NCI-H345 (cell line): ENCODE measurements at places on chromosomes 6 and 20.

- DNase-seq: peak; percentile 93
These were observed 269.6 kb downstream of the GRIK2 start for GRCh38 chr6:101663100-101663499.

DNA sequence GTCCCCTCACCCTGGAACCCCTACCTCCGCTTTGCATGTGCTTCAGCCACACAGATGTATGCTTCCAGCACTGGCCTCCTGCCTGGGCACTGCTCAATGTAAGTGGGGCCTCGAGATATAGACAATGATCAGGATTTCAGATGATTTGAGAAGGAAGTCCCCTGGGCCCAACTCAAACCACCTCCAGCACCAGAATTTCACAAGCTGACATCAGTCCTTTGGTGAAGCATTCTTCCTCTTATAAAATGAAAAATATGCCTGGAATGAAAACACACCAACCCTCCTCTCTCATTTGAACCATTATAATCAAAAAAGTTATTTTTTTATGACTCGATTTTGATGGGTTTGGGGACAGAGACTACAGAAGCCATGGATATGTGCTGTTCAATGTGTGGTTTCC is 48.5 kb downstream of the BTBD3 start:
- DNase-seq: no peak

GRCh38 chr6:14701946-14702345 is 543.9 kb upstream of the JARID2 start:
- DNase-seq: no peak

- no peak for DNase-seq
These were observed 13.8 kb downstream of the MARCKS start for GRCh38 chr6:113870917-113871316.

DNA sequence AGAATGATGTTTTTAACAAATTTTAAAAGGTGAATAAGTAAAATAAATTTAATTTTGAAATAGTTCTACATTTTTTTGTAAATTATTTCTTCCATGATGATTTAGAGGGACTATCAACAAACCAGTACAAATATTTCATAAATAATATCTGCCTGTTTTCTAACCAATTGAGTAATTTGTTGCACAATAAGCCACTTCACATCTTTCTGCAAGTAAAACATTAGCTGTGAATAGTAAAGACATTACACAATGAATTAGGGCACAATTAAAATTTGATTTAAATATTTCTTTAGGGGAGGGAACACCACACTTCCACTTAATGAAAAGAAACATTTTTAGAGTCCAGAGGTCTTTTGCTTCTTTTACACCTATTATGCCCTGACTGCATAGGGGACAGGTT is 118.4 kb upstream of the PTPRK start:
- DNase-seq: no peak

- DNase-seq: no peak
These were observed 124.5 kb downstream of the THEMIS start for GRCh38 chr6:127776320-127776719.

DNA sequence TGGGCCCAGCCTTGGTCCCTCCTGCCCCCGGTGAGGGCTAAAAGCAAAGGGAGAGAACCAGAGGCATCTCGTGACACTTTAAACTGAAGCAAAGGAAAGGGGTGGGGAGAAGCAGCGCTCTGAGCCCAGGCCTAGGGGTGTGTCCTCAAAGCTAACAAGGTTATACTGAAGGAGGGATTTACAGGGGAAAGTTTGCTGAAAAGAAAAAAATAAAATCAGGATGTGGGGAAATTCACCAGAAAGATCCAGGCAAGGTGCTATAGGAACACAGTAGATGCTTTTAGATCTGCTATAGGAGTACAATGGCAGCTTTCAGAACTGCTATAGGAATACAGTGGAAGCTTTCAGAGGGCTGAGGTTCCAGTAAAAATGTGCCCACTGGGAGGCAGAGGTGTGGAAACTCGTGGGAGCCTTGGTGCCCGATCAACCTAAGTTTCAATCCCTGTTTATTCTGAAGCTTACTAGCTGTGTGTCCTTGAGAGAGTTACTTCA is at the start of gene COL9A1:
Gene COL9A1, minus strand, starts transcription at position 51 of the 492 bp plus-strand sequence. CDS start 160 bp downstream, outside the sequence.
- no peak for DNase-seq

- no peak for DNase-seq
These were observed 1.7 kb downstream of the FAM184A start for GRCh38 chr6:119076576-119077390.

- DNase-seq: no peak
These were observed 47.8 kb upstream of the PBOV1 start for GRCh38 chr6:138266095-138266494.

GRCh38 chr6:16409531-16410441 is 171.4 kb downstream of the GMPR start:
- no peak for DNase-seq

GRCh38 chr6:6331946-6332601 is 11.6 kb upstream of the F13A1 start:
- no peak for DNase-seq

DNA sequence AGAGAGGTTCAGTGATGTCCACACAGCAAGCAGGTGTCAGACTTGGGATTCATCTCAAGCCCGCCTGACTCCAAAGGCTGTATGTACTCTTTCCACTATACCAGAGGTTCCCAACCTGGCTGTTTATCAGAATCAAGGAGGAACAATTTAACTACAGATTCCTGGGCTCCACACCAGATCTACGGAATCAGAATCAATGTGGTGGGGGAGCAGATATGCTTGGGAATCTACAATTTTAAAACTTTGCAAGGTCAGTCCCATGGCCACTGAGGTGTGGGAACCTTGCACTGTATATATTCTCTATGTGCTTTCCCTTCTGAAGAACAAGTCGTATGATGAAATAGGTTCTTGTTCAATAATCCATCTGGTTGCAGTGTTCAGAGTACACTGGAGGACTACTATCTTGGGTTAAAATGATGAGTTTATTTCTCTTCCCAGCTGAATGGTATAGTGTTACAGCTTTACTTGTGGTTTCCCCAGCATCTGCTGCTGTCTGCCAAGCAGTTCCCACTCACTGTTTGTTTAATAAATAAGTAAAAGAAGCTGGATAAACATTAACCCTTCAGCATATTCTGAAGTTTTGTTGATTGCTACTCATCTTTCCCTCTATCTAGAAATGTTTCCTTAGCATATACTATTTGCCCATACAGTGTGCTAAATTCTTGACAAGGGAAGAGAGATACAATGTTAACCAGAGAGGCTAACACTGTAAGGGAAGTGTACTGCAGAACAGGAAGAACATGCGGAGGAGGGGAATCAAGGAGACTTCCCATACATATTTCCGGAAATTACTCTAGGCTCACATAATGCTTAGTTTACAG is 9.9 kb downstream of the TTI1 start:
- DNase-seq: no peak

- DNase-seq: no peak
These were observed 39.1 kb upstream of the BEND6 start for GRCh38 chr6:56915832-56916231.

GRCh38 chr6:20564269-20564668 is 30.0 kb downstream of the CDKAL1 start:
- peak; percentile 42 for DNase-seq

DNA sequence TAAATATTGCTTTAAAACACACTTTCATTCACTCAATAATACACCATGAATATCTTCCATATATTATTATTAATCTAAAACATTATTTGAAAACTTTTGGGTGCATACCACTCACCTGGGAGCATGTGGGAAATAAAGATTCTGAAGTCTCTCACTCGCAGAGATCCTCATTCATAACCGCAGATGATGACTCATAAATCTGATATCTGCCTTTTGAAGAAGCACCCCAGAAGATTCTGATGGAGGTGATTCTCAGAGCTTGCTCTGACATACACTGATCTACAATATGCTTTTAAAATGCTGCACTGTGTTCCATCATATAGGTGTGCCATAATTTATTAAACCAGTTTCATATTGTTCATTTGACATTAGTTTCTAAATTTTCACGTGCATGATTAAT is 135.0 kb upstream of the SGK1 start:
- DNase-seq: no peak

DNA sequence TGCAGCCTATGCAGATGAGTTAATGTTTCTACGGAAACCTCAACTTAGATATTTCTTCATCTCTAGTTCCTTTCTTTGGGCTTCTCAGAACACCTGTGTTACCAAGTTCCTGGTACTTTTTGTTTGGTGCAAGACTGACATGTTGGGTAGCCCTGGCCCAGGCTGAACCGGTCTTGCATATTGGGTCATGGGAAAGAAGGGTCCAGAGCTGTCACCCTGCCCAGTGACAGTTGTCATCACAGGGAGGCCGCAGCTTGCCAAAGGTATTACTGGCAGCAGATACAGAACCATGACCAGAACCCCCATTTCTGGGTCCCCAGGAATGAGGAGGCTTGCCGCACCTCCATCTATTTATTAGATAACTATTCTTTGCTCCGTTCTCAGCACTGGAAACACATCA is 40.2 kb downstream of the PDYN start:
- DNase-seq: no peak

- DNase-seq: no peak
These were observed 312.3 kb downstream of the PRL start for GRCh38 chr6:21984561-21984960.

GRCh38 chr6:139748353-139749146 is 374.1 kb upstream of the CITED2 start:
- no peak for DNase-seq

GRCh38 chr6:127249621-127250020 is 17.0 kb upstream of the RNF146 start:
- DNase-seq: no peak

DNA sequence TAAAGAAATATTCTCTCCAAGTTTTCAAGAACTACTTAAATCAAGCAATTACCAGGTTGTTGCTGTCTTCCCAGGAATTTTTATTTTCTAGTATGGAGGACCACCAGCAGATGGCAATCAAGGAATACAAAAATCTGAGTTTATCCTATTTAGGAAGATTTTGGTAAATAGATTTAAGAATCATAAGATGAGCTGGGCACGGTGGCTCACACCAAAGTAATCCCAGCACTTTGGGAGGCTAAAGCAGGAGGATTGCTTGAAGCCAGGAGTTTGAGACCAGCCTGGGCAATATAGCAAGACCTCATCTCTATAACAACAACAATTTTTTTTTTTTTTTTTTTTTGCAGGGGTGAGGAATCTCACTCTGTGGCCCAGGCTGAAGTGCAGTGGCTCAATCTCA is 19.3 kb upstream of the SEC63 start:
- DNase-seq: peak; percentile 13

GRCh38 chr6:154960299-154960843 is 34.7 kb upstream of the TIAM2 start:
- DNase-seq: no peak

GRCh38 chr6:100138346-100139022 is 144.5 kb upstream of the MCHR2 start:
- DNase-seq: peak; percentile 46

DNA sequence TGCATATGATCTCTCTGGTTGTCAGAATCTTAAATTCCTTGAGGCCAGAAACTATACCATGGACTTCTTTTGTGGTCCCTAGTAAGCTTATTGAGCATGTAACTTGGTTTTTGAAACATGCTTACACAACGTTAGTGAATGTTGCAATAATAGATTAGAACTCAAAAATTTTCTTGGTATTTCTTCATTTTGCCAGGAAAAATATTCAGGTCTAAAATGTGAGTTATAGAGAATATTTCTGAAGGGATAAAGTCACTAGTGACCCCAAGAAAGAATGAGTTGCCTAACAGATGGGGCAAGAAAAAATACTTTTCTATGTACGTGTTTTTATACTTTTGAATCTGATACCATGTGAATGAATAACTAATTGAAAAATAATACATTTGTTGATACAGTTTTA is 195.4 kb downstream of the TFAP2A start:
- no peak for DNase-seq

GRCh38 chr6:79841577-79842375 is 105.6 kb downstream of the ELOVL4 start:
- no peak for DNase-seq

DNA sequence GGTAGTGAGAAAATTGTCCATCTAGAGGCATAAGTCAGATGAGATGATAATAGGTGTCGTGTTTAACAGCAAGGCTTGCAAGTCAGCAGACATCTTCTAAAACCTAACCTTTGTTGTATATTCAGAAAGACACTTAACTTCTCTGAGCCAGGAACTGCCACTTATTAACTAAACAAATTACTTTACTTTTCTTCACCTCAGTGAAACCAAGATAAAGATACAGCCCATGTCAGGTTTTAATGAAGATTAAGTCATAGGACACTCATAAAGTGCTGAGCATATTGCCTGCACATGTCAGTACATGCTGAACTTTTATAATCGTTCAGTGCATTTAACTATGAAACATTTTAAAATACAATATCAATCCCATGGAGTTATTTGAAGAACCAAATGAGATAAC is 286.8 kb downstream of the NKAIN2 start:
- DNase-seq: no peak

DNA sequence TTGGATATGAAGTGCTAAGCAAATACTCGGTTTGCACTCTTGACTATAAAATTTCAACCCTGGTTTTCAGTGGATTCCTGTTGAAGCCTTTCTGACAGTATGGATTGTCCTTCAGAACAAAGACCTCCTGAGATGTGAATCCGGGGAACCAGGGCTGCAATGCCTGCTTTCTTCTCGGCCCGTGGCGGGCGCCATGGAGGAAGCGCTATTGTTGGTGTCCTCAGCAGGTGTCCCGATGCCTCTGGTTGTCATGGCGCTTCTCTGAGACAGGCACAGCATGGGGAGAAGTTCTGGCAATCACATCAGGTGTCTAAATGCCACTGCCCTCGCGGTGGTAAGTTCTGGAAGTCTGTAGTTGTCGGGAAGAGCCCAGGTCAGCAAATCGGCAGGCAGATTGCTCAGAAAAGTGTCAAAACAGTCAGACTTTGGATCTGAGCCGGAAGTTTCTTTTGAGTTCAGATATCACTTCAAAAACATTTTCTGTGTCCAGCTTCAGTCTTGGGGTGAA is 188.5 kb downstream of the CDH4 start:
- DNase-seq: no peak

- DNase-seq: no peak
These were observed 87.6 kb upstream of the E2F3 start for GRCh38 chr6:20313960-20314530.

DNA sequence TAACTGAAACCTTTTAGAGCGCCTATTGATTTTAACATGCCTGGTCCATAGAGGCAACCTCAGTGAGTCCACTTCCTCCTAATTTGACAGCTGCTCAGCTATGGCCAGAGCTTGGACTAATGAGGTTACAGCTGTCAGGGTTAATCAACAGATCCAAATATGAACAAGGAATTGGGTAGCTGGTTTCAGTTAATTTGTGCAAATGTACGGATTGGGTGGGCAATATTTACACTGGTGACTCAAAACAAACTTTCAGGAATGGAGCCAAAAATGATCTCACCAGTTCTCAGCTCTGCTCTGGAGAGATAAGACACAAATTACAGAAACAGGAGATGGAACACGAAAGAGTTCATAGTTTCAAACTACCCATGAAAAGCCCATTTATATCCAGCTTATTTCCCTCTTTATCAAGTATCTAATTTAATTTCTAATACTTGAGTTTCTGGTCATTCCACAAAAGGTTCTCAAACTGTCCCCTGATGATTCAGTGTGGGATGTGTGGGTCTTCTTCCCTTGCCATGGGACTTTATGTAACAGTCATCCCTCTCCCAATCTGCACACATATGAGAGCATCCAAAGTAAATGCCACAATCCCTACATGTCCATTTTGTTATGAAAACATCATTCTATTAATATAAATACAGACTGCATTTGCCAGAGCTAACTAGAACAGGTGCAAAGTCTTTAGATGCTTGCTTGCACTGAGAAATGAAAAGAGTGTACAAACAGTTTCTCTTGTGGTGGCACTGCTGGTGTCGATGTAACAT is 149.9 kb downstream of the RPS12 start:
- no peak for DNase-seq
